ENCODE measurements at places on chromosomes 3 and 15.

GRCh38 chr3:171351676-171352075 is 108.5 kb downstream of the TNIK start:
- DNase-seq, result peak; percentile 25

DNA sequence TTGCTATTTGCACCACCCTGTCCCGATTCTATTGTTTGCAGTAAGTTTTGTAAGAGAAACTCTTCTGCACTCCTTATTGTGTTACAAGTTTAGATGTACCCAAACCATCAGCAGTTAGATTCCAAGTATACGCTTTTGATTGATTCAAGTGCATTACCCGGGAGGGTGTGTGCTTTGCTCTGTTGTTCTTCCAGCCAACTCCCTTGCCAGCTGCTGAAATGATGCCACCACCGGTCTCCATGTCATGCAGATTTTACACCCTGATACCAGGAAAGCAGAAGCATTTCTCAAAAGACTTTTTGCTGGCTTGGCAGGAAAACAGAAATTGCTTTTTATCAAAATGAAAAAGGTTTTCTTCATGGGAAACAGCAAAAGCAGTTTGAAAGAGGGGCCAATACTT is 1006.6 kb upstream of the CFAP20DC start:
- DNase-seq, result no peak

GRCh38 chr3:55484191-55484689 is 2.9 kb downstream of the WNT5A start:
- no peak for DNase-seq

DNA sequence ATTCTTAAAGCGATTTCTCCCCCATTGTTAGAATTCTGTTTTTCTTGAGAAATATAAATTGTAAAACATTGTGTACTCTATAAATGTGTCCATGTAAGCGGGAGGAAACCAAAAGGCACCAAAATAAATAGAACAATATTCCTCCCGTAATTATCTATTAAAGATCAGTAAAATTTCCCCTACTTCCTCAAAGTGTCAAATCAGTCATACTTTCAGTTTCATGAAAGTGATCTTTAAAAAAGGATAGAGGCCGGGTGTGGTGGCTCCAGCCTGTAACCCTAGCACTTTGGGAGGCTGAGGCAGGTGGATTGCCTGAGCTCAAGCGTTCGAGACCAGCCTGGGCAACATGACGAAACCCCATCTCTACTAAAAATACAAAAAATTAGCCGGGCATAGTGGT is 278.9 kb downstream of the MECOM start:
- DNase-seq, result no peak

DNA sequence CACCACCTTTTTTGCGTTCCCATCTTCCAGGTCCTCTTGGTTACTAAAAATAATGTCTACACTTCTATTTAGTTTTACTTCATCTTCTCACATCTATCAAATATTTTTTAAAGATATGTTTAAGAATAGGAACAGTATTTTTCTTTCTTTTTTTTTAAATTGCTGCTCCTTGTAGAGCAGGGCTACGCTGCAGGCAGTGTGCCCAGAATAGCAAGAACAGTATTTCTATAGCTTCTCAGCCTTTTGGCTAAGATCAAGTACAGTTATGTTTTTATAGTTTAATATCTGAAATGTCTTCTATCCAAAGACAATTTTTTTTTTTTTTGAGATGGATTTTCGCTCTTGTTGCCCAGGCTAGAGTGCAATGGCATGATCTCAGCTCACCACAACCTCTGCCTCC is 73.0 kb downstream of the MYO9A start:
- DNase-seq, result no peak

- no peak for DNase-seq
Observed at GRCh38 chr3:146638718-146639117, 33.6 kb upstream of the PLSCR5 start.

All from activated T-cell treated with anti-CD3 and anti-CD28 coated beads, Interleukin-2, amount 50 U/mL, for 72 hours (primary cell).